G401 (cell line): ENCODE measurements at places on chromosomes 2 and 18. TPM values are rescaled to one million over a fixed set of nuclear protein-coding genes. Genes with fewer than 3 reads are reported as not detected.

GRCh38 chr18:38868757-38869156 is 1303.2 kb upstream of the CELF4 start:
- DNase-seq, result no peak

DNA sequence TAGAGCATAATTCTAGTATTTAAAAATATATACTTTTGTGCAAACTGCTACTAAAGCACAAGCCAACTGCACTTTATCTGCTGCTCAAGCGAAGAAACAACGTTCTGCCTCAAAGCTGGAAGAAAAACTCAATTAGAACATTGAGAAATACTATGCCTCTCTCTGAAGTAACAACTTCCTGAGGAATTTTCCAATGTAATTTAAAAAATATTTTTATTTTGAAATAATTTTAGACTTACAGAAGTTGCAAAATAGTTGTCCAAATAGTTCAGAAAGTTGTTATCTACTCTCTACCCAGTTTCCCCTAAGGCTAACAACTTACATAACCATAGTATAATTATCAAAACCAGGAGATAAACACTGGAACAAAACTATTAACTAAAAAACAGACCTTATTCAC is 12.3 kb upstream of the POLI start:
- DNase-seq, result no peak

DNA sequence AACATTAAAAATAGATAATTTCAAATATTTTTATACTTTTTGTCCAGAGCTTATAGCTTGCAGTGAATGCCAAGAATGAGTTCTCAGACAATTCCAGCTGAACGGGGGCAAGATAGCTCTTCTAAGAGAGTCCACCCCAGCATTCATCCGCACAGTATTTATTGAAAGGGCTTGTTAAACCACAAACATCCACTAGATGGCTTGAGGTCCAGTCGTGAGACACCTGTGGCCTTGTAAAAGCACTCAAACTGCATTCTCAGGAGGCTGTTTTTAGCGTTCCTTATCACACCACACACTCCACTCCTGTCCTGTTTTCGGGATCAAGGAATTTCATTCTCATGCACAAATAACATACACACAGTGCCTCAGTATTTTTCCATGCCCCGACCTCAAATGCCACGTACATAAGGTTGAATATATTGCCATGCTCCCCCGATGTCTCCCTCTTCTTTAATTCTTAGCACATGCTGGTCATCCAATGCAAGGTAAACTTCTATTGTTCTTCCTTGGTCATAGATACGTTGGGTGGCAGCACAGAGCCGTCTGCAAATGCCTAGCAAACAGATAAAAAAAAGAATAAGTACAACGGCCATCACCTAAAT is 47.4 kb downstream of the DNAJC10 start:
- DNase-seq, result peak; percentile 57

DNA sequence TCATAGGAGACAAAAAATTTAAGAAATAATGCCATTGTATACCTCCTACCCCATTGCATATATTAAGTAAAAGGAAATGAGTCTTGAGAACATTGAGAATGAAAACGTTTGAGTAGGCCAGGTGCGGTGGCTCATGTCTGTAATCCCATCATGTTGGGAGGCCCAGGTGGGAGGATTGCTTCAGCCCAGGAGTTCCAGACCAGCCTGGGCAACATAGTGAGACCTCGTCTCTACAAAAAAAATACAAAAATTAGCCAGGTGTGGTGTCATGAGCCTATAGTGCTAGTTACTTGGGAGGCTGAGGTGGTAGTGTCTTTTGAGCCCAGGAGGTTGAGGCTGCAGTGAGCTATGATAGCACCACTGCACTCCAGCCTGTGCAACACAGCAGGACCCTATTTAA is 107.7 kb upstream of the MGAT5 start:
- no peak for DNase-seq

- DNase-seq, result no peak
Observed at GRCh38 chr2:121532894-121533293, 2.2 kb downstream of the RNU4ATAC start.

DNA sequence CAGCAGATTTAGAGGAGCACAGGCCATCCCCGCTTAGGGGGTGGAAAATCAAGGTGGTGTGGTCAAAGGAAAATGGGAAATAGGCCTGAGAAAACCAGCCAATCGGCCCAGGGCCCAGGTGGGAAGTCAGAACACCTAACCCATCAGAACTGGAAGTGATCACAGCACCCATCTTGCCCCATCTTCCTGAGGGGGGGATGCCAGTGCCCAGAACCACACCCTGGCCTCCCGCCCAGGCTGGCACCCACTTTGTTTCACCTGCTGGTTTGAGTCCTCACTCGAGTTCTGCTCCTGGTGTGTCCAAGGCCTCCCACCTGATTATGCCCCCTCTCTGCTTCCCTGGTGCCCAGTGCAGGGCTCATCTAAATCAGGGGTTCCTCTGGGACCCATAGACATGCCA is 174.5 kb downstream of the TNS1 start:
- DNase-seq, result no peak

DNA sequence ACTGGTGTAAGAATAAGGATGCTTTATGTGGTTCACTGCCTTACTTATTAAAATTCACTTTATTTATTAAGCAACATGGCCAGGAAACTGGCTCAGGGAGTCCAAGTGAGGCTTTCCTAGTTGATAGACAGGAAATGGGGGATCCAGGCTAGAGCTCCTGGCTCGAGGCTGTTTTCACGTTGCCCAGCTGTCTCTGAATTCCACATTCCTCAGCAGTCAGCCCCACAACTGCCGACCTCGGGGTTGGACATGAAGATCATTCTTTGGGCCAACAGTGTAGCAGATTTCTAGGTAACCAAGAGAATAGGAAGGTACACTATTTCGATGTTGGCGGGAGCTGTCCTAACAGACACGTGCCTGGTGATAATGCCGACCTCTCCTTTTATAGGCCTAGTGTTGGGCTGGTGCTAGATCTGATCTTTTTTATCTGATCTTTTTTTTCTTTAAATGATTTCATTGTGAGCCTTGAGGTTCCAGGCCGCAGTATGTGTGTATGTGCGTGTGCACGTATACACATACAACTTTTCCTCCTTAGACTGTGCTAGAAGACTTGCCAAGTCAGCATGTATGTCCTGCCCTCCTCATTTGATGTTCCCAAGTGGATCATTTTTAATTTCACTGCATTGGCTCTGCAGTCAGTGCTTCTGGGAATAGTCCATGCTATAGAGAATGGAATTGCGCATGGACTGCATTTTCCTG is 103.5 kb downstream of the CABLES1 start:
- no peak for DNase-seq

- no peak for DNase-seq
Observed at GRCh38 chr2:191245046-191245868, at the start of gene MYO1B. TSS of gene MYO1B (plus strand) at chr2:191245404. CDS start at chr2:191276896, 31,492 bp downstream.

DNA sequence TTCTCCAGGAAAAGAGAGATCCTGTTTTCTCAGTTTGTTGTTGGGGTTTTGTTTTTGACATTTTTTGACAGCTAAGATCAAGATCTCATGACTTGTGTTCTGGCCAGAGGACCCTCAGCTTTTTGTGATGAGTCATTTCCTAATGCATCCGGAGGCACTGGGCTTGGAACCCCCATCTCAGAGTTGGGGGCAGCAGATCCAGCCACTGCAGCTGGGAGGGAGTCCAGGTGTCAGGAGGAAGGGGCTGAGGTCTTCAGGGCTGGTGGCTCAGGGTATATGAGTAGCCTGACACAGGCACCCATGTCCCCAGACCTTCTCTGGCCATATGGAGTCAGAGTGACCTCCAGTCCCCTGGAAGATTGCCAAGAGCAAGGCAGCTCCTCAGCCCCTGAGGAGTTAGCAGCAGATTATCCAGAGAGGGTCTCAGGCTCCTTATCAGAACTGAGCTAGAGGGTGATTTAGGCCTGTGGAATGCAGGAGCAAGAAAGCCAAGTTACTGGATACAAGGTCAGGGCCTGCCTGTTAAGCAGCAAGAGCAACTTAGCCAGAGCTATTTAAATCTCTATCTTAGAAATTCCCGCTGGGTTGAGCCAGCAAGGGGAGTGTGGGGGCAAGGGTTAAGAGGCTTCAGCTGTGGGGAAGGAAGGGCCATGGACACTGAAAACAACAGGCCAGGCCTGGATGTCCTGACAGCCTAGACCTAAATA is 62.4 kb downstream of the TANC1 start:
- no peak for DNase-seq

- DNase-seq, result no peak
Observed at GRCh38 chr18:44974174-44974573, 293.5 kb downstream of the SETBP1 start.

DNA sequence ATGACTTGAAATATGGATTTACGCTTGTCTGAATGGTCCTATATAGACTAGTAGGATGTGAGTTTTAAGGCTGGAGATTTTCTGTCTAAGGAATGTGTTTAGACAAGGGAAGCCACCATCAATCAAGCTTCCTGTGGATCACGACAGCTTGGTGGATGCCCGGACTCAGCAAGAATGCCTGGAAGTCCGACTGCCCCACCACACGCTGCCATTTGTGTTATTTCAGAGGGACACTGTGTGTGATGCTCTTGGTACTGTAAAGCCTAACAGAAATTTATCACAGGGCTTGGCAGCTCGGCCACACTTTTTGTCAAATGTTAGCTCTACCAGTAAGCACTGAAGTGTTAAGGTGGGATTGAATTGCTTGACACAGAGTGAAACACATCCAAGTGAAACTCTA is 127.1 kb upstream of the CDH7 start:
- no peak for DNase-seq

GRCh38 chr2:138122891-138123290 is 158.6 kb downstream of the HNMT start:
- no peak for DNase-seq

DNA sequence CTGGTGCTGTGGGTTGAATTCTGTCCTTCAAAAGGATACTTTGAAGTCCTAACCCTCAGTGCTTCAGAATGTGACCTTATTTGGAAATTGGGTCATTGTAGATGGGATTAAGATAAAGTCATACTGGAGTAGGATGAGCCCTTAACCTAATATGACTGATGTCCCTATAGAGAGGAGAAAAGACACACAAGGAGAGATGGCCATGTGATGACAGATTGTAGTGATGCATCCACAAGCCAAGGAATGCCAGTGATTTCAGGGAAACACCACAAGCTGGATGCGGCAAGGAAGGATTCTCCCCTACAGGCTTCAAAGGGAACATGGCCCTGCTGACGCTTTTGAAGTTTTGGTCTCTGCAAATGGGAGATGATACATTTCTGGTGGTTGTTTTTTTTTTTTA is 24.7 kb upstream of the CCBE1 start:
- no peak for DNase-seq

DNA sequence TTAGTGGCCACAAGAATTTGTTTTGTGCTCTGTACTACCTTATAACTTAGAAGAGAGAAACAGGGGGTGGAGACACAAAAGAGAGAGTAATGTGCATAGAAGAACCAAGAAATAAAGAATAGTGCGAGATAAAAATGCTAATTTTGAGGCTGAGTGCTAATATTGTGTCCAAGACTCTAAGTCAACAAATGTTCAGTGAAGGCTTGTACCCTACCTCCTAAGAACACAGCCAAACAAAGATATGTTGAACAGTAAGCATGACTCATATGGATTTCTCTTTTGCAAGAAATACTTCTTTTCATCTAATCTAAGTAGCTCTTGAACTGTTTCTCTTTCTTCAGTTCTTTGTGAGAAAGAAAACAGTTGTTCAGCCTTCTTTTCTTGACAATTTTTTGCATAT is 45.2 kb downstream of the GAREM1 start:
- DNase-seq, result no peak

- DNase-seq, result no peak
Observed at GRCh38 chr18:36350839-36351469, 53.4 kb downstream of the FHOD3 start.

DNA sequence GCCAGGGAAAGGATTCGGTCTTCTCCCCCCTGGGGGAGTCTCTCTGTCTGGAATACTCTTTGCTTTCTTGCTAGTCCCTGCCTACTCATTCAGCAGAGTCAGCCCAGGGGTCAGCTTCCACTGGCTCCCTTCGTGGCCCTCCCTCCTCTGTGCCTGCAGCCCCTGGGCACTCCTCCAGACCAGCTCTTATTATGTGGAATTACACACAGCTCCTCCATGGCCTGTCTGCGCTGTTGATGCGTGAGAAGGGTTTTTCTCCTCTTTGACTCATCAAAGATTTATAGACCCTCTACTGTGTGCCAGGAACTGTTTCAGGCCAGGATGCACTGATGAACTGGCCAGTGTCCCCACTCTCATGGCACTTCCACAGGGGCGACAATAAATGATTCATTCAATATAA is 44.4 kb downstream of the ST8SIA5 start:
- peak; percentile 61 for DNase-seq

DNA sequence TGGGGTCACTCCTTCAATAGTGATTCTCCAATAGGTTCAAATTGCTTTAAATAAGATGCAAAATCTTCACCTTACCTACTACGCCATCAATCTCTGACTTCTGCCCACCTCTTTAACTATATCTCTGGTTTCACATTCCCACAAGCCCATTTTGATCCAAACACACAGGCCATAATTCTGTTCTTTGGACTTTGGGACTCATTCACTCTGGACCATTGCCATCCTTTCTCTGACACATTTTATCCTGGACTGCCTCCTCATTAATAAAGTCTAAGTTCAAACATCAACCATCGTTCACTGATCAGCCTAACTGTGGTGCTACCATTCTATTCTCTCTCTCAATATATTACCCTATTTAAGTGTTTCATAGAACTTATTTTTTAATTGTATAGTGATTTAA is 332.2 kb downstream of the GALNT13 start:
- no peak for DNase-seq

GRCh38 chr2:104528101-104528500 is 325.8 kb upstream of the POU3F3 start:
- DNase-seq, result no peak

- DNase-seq, result no peak
Observed at GRCh38 chr18:24530630-24531111, 70.2 kb downstream of the HRH4 start.

DNA sequence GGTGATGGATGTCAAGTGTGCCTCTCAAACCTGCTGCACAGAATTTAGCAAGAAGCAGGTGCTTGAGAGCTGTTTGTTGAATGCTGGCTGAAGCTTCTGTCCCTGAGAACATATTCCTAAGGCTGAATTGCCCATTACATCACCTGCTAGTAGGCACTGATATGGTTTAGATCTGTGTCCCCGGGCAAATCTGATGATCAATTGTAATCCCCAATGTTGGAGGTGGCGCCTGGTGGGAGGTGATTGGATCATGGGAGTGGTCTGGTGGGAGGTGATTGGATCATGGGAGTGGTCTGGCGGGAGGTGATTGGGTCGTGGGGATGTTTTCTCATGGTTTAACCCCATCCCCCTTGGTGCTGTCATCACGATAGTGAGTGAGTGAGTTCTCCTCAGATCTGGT is 128.0 kb downstream of the HRH4 start:
- no peak for DNase-seq

KYNU gene
- not detected in 2 replicates for total RNA-seq

CNGA3 gene
- total RNA-seq, result not detected in 2 replicates

DSG3 gene
- not detected in 2 replicates for total RNA-seq

COL3A1 gene
- total RNA-seq, result 347 and 349 TPM in 2 replicates

PDCD1 gene
- total RNA-seq, result 0.62 TPM in 1 of 2 replicates, not detected in the other

CHRND gene
- total RNA-seq, result not detected in 2 replicates

GKN1 gene
- not detected in 2 replicates for total RNA-seq

MC4R gene
- not detected in 2 replicates for total RNA-seq

L3MBTL4 gene
- not detected in 2 replicates for total RNA-seq

MATN3 gene
- not detected in 2 replicates for total RNA-seq

ST6GAL2 gene
- total RNA-seq, result not detected in 2 replicates

CERKL gene
- not detected in 2 replicates for total RNA-seq

MROH2A gene
- not detected in 2 replicates for total RNA-seq

MAP2 gene
- not detected in 2 replicates for total RNA-seq

NRP2 gene
- 5.3 and 7.9 TPM in 2 replicates for total RNA-seq

DYSF gene
- 0.18 and 3.8 TPM in 2 replicates for total RNA-seq

GPBAR1 gene
- total RNA-seq, result not detected in 2 replicates

C18orf54 gene
- total RNA-seq, result 7.9 and 9.9 TPM in 2 replicates

MOGAT1 gene
- total RNA-seq, result not detected in 2 replicates

LIMS1 gene
- total RNA-seq, result 18.3 and 68.3 TPM in 2 replicates
